ENCODE measurements at places on chromosomes 4 and X. TPM values are rescaled to one million over a fixed set of nuclear protein-coding genes. Genes with fewer than 3 reads are reported as not detected.

The CPE gene
- total RNA-seq = 18.2 TPM

The CASP6 gene
- 4.2 TPM for total RNA-seq

The CD38 gene
- 5.3 TPM for total RNA-seq

DNA sequence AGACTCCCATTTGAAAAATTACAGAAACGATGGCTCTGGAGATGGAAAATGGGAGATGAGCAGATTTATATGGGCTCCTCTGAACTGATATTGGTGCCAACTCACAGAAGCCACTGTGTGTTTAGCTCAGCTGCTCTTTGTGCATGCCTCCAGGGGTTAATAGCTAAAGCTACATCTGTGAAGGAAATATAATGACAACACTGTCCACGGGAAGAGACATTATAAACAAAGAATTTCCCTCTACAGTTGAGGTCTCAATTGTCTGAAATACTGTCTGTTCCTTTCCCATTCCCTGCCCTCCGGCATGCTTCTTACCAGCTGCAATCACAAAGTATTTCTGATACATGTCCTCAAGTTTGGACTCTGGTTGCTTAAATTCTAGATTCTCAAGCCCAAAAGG lies 40.4 kb downstream of the PPA2 start:
- DNase-seq = no peak

DNA sequence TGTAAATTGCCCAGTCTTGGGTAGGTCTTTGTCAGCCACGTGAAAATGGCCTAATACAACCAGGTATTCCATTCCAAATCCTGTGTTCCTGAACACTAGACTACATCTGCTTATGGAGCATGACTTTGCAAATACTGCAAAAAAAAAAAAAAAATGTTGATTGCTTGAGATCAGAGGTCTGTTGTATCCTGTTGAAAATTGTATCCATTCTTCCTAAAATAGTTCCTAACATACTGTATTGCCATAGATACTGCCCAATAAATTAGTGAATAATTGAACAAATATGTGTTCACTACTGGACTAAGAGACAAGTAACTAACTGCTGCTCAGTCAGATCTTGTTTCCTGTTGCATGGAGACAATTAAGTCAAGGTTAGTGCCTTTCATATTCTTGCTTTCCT lies 164.3 kb upstream of the PABPC4L start:
- DNase-seq = no peak

The ARMCX1 gene
- 46.9 TPM for total RNA-seq

The MTTP gene
- 0.54 TPM for total RNA-seq

The ACTRT1 gene
- not detected for total RNA-seq

The SNX25 gene
- 10.8 TPM for total RNA-seq

DNA sequence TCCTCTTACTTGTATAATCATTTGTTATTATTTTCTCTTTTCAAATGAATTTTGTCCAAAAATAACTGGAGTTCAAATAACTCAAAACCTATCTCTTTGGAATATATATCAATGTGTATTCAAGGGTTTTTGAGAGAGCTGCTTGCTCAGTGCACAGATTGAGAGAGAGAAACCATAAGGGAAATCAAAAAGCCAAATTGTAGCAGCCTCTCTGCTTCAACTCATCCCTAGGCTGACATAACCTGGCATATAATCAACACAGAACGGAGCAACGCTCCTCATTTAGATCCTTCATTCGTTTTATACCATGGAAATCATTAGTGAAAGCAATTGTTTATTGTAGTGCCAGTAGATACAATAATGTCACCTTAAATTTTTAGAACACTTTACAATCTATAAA lies 1.8 kb upstream of the GPM6A start:
- DNase-seq = no peak

DNA sequence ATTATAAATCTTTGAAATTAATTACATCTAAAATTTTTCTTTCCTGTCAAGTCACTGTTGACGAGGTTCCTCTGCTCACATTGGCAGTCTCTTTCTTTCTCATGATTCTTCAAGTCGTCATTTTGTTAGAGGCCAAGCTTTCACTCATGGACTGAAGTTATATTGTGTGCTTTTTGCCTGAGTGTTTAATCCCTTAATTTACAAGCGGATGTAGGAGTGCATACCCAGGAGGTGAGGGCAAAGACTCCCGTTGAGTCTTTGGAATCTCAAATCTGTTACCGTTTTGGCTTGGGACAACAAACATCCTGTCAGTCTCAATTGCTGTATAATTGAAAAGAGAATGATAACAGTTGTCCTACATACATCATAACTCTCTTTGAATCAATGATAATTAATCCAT lies 345.0 kb downstream of the TRIML1 start:
- DNase-seq = no peak

The GPR78 gene
- total RNA-seq = not detected

- no peak for DNase-seq
Measured at GRCh38 chr4:21885770-21886169, 62.8 kb downstream of the KCNIP4 start.

- DNase-seq = no peak
Measured at GRCh38 chr4:150818661-150819060, 196.4 kb downstream of the LRBA start.

The TDO2 gene
- total RNA-seq = 0.21 TPM

GRCh38 chrX:42732506-42732905 lies 45.5 kb downstream of the PPP1R2C start:
- DNase-seq = peak; percentile 21

DNA sequence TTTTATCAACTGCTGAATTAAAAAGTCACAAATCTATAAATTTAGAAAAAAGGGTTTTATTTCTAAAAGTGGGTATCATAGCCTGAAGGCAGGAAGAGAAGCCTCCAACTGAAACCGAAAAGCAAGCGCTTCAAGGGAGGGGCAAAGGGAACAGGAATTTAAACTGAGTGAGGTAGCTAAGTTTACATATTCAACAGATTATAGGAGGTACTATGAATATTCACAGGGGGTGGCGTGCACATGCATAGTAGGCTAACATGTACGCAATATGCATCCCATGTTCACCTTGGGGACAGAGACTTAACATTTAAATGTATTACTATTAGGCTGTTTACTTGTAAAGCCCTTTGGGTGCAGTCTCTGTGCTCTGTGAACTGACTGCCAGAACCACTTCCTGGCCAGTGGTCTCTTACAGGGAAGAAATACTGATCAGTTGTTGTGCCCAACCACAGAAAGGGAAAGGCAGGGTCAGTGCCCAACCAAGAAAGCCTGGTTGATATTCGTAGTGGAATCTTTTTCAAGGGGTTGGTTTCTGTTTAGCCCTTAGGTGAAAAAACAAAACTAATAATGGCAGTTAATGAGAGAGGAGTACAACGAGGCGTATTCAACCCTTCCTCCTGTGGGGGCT lies 168.7 kb upstream of the GALNTL6 start:
- DNase-seq = no peak

The FHDC1 gene
- 0.54 TPM for total RNA-seq

DNA sequence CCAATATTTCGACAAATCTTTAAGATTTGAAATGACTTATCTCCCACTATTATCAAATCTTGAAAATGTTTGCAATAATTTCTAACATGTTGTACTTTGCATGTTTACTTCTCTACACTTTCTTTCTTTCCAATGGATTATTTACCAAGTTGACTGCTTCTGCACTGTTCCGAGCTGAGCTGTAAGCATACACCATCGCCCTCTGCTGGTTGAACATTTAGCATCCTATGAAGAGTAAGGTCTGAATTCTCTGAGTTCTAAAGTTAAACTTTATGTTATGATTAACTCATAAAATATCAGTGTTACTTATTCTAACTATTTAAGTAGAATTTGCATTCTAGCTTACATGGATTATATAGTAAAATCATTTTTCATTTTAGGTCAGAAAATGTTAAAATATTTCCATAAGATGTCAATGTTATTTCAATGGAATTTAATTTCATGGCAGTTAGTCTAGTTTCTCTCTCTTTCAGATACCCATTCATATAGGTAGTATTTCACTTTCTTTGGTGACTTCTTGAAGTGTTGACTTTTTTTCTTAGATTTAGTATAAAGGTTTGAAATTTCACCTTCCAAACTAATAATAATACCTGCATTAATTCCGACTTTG lies 137.4 kb downstream of the DKK2 start:
- DNase-seq = no peak

- DNase-seq = no peak
Measured at GRCh38 chrX:38347136-38347535, 5.3 kb upstream of the OTC start.

The SLC25A43 gene
- total RNA-seq = 2.5 TPM

GRCh38 chr4:109441862-109442458 lies 8.3 kb downstream of the SEC24B start:
- no peak for DNase-seq

DNA sequence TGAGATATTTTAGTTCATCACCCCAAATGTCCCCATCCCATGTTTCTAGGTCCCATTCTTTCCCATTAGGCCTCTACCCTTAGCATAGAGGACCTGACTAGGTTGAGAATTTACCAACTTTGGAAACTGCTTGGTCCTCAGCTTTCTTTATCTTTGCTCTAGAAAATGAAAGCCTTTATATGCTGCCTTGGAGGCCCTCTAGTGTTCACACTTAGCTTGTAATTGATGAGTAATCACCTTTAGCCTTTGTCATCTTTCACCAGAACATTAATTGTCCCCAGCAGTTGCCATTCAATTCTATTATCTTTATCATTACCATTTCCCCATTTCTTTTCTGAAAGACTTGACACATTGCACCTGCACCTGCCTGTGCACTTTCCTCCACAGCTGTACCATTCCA lies 589.2 kb upstream of the NR3C2 start:
- DNase-seq = no peak

DNA sequence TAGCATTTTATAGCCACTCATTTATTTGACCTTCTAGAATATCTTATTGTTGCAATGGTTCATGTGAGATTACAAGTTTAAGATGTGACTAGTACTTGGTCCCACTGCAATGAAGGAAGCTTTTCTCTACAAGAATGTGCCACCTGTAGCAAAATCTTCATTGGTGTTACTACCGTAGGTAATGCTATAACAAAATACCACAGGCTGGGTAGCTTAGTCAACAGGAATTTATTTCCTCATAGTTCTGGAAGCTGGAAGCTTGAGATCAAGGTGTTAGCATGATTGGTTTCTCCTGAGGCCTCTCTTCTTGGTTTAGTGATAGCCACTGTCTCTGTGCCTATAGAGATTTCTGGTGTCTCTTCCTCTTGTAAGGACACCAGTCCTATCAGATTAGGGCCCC lies 441.0 kb downstream of the GPM6A start:
- no peak for DNase-seq

The MCF2 gene
- total RNA-seq = 0.14 TPM

DNA sequence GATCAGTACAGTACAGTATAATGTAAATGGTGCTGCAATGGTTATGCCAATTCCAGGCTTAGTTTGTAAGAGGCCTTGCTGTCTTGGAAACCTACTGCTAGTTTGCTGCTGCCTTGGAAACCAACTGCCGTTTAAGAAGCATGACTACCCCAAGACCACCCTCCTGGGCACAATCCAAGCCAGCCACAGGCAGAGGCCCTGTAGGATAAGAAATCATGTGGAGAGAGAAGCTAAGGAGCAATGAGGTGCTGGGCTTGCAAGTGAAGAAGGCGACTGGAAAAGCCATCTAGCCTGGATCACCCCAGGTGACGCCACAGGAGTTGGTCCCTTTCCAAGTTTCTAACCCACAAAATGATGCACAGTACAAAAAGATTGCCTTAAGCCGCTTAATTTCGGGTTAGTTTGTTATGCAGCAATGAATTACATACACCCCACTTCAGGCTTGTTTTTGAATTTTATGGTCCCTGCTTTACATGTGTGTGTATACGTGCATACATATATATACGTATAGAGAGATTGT lies 16.9 kb downstream of the ZFP42 start:
- DNase-seq = no peak

DNA sequence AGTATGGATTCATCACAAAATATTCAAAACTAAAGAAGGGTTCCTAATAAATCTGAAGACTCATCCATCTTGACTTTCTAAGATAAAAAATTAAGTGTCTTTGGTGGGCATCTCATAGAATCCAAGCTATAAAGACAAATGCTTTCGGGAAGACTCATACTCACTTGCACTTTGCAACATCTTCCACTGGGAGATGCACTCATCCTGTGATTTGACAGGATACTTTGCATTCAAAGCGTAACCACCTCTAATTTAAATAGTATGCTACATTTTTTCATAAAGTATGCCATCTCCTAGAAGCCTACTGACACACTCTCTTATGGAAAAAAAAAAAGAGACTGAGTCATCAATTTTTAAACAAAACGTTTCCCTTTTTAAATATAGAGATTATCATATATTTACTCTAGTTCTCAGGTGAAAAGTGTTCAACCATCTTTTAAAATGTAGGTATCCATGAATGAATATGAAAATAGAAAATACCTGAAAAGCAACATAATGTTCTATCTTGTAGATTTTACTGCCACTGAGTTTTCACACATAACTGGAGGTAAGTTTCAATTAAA lies 119.6 kb downstream of the KLHL13 start:
- DNase-seq = no peak

GRCh38 chr4:151324752-151325110 lies 674 bp downstream of the SH3D19 start:
- DNase-seq = peak; percentile 85

DNA sequence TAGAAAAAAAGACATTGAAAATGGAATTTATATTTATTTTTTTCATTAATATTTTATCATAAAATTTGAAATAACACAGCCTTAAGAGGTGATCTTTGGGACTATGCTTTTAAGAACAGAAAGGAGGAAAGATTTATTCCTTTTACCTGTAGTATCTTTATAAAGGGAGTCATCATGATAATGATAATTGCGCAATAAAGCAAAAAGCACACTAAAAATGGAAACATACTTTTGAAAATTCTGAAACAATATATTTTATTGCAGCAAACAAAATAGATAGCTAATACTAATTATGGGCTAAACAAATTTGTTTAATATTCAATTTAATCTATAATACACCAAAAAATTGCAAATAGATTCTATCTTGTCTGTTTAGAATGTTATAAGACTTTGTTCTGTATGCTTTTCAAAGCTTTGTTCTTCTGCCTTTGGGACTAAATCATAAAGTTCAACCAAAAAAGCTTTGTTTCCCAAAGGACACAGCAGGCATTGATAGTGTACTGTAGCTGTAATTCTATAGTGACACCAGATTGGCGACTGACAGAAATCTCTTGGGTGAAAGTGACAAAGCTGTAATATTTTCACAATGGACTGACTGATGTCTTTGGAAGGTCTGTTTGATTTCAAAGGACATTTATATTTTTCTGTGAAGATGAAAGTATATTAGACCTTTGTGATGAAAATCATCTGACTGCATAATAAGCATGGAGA lies 2156.6 kb upstream of the TENM3 start:
- no peak for DNase-seq

The SHROOM3 gene
- 0.02 TPM for total RNA-seq

- DNase-seq = no peak
Measured at GRCh38 chr4:6753103-6753560, 29.4 kb upstream of the KIAA0232 start.

- no peak for DNase-seq
Measured at GRCh38 chrX:130631011-130631410, 229.2 kb downstream of the RBMX2 start.

The TMEM156 gene
- total RNA-seq = 0.15 TPM

The MAGED4B gene
- 2.4 TPM for total RNA-seq
